ENCODE measurements at places on chromosomes 5 and 9. TPM values are rescaled to one million over a fixed set of nuclear protein-coding genes. Genes with fewer than 3 reads are reported as not detected.

Gene PCAT7
- total RNA-seq, result not detected

Gene EGFL7
- 7.2 TPM for total RNA-seq

Gene SHOC1
- not detected for total RNA-seq

Gene HTR4
- not detected for total RNA-seq

Gene CHSY3
- total RNA-seq, result 5.5 TPM

Gene C9orf43
- 0.77 TPM for total RNA-seq

Gene RHOBTB3
- total RNA-seq, result 220 TPM
